ENCODE measurements at places on chromosomes 7 and 10.

GRCh38 chr7:155941688-155942087 is 129.4 kb upstream of the SHH start:
- no peak for DNase-seq

DNA sequence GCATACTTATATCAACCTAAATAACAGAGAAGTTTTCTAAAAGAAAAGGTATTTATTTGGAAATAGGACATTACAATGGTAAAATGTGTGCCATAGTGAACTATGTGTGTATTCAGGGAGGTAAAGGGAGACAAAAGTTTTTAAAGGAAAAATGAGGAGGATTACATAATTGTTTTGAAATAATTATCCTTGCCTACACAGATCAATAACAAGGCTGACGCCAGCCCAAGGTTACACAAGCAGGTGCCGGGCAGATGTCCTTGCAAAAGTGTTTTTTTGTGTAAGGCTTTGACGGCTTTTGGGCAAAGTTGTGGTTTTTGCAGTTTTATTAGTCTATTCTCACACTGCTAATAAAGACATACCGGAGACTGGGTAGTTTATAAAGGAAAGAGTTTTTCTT is 22.7 kb upstream of the SLC35B4 start:
- no peak for DNase-seq

GRCh38 chr10:107880185-107880584 is 715.7 kb upstream of the SORCS1 start:
- DNase-seq = no peak

DNA sequence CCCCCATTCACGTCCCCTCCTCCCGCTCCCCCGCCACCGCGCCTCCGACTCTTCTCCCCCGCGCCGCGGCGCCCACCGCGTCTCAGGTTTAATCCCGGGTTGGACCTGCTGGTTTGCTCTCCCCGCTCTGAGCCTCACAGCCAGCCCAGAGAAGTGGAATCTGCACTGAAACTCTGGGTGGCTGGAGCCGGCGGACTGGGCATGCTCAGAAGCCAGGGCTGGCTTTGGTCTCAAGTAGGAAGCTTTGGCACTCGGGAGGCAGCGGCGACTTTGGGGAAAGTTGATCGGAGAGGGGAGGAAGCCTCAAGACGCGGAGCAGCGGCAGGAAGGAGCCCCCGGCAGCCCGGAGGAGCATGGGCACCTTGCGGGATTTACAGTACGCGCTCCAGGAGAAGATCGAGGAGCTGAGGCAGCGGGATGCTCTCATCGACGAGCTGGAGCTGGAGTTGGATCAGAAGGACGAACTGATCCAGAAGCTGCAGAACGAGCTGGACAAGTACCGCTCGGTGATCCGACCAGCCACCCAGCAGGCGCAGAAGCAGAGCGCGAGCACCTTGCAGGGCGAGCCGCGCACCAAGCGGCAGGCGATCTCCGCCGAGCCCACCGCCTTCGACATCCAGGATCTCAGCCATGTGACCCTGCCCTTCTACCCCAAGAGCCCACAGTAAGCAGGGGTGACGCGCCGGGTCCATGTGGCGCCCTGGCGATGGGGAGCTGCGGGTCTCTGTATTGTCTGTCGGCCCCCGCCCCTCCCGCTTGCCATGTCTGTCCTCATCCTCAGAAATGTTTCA is at the start of gene PRKG1:
Gene PRKG1 (plus strand): TSS at position 250 of the 791 bp plus-strand sequence.
- peak; percentile 8 for DNase-seq

GRCh38 chr10:11625019-11625735 is 13.7 kb upstream of the USP6NL start:
- DNase-seq = no peak

GRCh38 chr10:84135836-84136235 is 3.5 kb upstream of the GHITM start:
- no peak for DNase-seq

DNA sequence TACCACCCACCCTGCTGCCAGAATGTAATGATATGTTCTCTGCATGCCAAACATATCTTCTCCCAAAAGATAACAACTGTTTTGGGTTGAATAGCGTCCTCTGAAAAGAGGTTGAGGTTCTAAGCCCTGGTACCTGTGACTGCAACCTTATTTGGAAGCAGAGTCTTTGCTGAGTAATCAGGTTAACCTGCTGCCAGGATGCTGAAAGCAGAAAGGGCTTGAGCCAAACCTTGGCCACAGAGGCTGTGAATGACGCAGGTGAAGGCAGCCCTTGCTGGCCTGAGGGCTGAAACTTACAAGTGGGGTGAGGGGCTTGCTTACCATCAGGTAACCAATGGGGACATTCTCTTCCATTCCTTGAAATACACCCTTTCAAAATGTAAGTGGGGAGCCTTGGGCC is 151.8 kb upstream of the RHEB start:
- no peak for DNase-seq

- DNase-seq = no peak
Observed at GRCh38 chr7:120874722-120875121, 16.8 kb upstream of the TSPAN12 start.

DNA sequence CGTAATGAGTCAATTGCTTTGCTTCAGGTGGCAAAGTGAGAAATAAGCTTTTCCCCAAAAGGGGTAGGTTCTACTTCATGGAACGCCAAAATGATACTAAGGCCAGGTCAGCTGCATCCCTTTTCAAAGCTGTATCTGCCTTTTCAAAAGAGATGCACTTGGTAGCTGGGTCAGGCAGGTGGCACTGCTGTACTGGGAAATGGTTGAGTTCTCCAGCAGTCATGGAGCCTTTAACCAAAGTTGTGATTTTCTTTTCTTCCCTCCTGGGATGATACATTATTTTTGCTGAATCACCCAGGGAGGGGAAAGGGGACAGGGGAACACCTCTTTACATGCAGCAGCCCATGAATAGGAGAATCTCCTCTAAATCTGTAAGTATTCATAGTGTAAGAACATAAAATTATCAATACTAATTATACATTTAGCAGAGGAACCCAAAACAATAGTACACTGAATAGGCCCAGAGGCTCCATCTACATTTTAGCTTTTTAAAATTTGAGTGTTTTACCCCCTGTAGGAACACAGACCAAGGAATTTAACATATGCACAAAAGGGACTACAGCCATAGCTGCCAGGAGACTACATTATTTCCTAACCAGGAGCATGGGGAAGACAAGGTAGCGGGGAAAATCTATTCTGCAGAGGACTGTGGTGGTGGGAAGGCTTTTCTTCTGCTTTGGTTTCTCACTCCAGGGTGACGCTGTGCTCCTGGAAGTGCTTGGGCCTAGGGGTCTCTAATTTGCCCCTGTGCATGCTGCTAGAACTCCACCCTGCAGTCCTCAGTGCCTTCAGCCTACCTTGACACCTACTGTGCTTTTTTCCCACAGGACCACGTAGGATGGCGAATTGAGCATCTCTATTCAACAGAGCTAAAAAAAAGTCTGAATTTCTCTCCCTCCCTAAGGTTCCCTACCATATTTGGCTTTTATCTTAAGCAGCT is 6.4 kb upstream of the GPR22 start:
- peak; percentile 17 for DNase-seq

- DNase-seq = no peak
Observed at GRCh38 chr7:130479716-130480400, 12.0 kb upstream of the MEST start.

DNA sequence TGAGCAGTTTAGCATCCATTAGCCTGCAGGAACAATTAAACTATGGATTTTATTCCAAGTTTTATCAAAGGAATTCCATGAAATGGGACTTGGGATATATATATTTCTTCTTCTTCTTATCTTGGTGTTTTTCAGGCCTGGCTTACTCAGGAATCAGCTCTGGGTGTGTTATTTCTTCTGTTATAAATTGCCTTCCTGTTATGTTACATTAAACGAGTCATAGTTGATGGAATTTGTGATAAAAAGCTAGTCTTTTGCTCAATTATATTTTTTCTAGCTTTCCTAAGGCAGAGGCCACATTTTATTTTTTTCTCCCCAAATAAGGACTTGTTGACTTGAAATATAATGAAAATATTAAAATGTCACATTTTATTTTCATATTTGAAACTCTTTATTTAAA is 141.3 kb downstream of the EPC1 start:
- no peak for DNase-seq

DNA sequence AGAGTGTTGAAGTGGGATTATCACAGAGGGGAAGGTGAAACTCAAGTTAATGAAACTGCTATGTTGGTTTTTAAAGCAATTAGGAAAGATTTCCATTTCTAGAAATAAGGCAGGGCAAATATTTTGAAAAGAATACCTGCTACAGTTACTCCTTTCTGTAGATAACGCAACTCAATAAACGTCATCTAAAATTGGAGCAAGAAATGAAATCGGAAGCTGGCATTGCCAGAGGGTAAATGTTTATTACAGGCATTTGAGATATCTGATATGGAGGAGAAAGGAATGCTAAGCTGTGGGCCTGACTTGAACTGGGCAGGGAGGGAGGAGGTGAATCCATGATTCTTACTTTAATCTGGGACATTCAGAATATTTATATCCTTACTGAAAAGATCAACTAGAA is 217.0 kb upstream of the ADARB2 start:
- no peak for DNase-seq

DNA sequence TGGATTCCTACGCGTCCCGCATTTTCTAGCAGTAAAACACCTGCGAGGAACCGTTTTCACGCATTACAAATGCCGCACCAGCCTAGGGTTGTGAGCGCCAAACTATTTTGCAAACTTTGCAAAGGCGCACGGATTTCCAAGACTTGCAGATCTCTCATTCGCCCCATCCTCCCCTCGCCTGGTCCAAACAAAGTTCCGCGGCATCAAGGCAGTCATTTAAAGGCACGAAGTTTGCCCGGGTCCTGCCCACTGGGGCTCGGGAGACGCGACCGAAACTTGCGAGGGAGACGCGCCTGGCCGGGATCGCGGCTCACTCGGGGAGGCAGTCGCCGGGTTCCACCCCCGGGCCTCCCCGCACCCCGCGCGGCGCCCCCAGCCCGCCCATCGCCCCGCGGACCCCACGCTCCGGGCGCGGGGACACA is 613 bp downstream of the USP6NL start:
- DNase-seq = no peak

GRCh38 chr10:132655735-132656134 is 118.1 kb downstream of the INPP5A start:
- DNase-seq = no peak

- no peak for DNase-seq
Observed at GRCh38 chr10:15374156-15374555, 3.1 kb upstream of the FAM171A1 start.

DNA sequence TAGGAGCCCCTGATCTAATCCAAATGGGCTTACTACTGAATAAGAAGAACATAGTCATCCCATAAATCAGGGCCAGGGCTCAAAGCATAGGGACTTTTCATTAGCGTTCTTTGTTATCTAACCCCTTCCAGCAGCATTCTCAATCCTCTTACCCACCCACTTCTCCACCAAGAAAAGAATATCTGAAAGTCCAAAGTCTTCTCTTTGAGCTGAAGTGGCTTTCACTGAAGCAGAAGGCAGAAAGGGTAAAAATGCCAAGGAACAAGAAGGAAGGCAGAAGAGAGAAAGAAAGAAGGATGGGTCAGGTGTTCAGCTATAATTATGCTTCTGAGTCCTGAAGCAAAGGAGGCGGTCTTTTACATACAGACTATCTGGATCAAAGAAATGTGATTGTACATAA is 10.2 kb downstream of the TRPV5 start:
- no peak for DNase-seq

DNA sequence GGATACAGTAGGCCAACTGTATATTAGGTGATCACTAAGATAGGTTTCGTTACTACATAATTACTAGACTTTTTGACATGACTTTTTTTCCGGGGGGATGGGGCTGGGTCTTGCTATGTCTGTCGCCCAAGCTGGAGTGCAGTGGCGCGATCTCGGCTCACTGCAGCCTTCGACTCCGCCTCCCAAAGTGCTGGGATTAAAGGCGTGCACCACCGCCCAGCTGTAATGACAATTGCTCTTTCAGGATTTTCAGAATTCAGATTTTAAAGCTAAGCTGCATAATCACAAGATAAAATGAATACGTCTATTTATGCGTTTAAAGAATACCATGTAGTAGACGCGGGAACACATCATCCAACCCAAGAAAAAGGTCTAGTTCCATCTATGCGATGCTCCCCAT is 982 bp downstream of the IDI1 start:
- DNase-seq = no peak

GRCh38 chr7:46900312-46901263 is 681.3 kb downstream of the TNS3 start:
- no peak for DNase-seq

DNA sequence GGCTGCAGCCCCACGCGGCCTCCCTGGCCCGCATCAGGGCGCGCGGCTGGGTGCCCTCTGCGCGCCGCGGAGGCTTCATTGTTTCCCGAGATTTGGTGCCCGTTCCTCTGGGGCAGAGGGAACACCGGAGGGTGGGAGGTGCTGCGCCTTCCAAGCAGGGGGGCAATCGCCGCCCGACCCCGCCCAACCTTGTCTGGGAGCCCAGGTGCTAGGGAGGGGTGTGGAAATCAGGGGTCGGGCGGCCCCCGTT is 1.0 kb upstream of the NRP1 start:
- no peak for DNase-seq

GRCh38 chr10:124227055-124227975 is 133.9 kb upstream of the CHST15 start:
- DNase-seq = no peak

GRCh38 chr7:68938151-68938550 is 660.1 kb upstream of the AUTS2 start:
- no peak for DNase-seq

DNA sequence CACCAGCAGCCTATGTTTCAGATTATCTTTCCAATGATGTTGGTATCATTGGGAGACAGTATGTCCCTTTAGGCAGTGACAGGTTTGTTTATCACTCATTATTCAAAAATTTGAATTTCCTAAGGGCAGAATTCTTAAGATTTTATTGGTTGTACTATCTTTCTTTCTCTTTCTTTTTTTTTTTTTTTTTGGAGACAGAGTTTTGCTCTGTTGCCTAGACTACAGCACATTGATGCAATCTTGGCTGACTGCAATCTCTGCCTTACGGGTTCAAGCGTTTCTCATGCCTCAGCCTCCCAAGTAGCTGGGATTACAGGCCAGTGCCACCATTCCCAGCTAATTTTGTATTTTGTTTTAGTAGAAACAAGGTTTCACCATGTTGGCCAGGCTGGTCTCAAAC is 111.2 kb downstream of the PON1 start:
- DNase-seq = no peak

- no peak for DNase-seq
Observed at GRCh38 chr7:2934211-2934731, 90.2 kb upstream of the GNA12 start.

DNA sequence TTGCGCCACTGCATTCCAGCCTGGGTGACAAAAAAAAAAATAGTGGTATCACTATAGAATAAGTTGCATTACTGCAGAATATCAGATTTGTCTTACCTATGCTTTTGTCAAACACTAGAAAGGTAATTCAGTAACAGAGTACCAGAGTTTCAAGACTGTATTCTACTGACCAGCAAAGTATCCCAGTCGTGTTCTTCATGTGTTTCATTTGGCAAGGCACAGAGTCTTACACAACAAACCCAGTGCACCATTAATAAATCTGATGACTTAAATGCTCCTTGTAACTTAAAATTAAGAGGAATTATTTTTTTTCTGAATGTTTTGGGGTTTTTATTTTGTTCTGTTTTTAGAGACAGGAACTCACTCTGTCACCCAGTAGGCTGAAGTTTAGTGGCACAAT is 34.4 kb upstream of the PBLD start:
- DNase-seq = no peak

Data from NCI-H1105 (cell line).